NCI-H2081 treated with DMSO at 0.1 percent for 48 hours (cell line): ENCODE measurements at places on chromosomes 13 and 19.

DNA sequence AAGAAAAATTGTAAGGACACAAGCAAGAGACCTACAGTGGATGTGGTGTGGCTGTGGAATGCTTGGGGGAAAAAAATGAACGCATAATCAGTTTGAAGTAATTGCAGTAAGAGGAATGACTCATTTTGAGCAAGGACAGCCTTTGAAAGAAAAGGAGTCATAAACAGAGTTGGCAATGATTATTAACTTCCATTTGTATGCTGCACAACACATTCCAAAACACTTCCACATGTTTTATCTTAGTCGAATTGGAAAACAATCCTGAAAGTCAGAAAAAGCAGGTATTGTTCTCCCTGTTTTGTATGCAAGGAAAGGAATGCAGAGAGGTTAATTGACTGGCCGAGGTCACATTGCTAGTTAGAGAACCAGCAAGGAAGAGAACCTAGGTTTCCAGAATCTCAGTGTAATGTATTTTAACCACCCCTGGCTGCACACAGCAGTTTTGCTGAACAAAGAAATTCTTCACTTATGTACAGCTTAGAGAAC is 630.0 kb upstream of the MIR17HG start:
- DNase-seq = no peak

DNA sequence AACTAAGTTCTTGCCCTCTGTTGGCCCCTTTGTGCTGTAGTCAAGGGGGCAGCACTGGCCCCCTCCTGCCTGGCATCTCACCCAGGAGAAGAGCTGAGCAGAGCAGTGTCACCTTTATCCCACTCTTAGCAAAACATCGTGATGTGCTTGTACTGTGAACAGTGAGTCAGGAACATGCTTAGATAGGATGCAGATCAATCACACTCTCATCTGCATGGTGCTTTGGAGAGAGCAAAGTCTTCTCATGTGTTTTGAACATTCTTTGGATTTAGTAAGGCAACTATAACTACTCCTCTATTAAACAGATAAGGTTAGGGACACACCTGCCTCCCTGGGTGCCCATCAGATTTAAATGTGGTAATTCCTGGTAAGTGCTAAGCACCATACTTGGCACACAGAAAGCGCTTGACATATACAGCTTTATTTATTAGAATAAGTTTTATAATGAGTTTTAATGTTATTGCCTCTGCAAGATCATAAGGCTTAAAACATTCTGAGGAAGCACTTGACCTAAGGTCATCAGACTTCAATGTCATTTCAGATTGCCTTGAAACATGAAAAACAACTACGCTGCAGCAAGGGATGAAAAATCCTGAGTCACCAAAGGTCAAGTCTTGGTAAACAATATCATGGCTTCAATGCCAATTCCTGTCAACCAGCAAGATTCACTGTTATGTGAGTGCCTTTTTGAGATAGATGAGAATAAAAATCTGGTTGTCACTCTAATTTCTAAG is 82.4 kb upstream of the IRS2 start:
- DNase-seq = no peak

GRCh38 chr13:47484548-47484947 is 516.5 kb downstream of the SUCLA2 start:
- DNase-seq = no peak

DNA sequence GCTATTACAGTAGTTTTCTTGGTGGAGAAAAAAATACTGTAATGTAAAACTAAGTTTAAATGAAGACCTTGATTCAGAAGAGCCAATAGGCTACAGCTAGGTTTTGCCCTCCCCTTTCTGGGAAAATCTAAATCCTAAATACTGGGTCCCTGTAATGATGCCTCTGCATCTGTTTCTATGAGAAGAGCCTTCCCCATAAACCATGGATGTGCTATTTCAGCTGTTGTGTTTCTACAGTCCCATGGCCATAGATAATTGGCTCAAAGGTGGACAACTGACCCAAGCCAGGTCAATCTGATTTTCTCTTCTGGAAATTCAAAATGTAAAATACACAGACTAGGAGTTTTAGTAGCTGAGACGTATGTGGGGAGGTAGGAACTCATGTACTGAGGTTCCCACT is 101.9 kb downstream of the NDFIP2 start:
- DNase-seq = no peak

GRCh38 chr19:49710372-49710951 is 19.5 kb downstream of the CPT1C start:
- no peak for DNase-seq
